ENCODE measurements at places on chromosomes 13 and 19.

- no peaks in the 10 kb centered on the region for H3K27me3 ChIP-seq
- DNase-seq: no peak
- no peak overlapping the region for H3K4me3 ChIP-seq
- no peak overlapping the region for H3K27ac ChIP-seq
- H3K36me3 ChIP-seq: no peaks in the 10 kb centered on the region
Observed at GRCh38 chr19:3145909-3146676, 10.3 kb downstream of the GNA15 start.

GRCh38 chr19:45771311-45771933 is 2.4 kb upstream of the SIX5 start:
- no peak overlapping the region for H3K27ac ChIP-seq
- DNase-seq: no peak
- H3K4me3 ChIP-seq: no peak overlapping the region
- H3K36me3 ChIP-seq: peaks cover 46% of the 10 kb centered on the region
- H3K27me3 ChIP-seq: no peaks in the 10 kb centered on the region

DNA sequence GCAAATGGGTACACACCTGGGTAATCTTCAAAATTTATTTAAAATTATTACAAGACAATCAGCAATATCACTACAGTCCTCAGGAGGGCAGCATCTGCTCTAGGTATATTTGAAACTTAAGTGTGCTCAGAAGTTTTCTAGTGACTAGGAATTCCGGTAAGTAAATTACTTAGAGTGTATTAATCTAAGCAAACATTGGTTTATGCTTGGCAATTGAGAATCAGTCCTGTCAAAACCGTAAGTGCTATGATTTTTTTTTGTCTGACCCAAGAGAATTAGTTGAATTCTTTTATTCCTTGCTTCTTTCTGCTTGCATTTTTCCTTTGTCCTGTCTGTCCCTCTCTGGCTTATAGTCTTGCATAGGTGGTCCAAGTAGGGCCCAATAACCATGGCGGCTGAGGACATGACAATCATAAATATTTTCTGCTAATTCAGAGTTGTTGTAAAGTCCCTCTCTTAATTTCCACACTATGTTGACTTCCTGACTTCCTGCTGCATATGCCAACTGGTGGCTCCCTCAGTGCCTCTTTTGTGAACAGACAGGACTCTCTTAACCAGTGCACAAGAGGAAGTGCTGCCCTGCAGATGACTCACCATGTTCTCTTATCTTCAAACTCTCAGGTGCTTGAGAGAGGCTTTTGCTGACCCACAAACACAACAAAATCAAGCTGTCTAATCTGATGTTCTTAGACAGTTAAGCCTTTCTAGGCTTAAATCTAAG is 82.2 kb downstream of the SLAIN1 start:
- no peak overlapping the region for H3K4me3 ChIP-seq
- H3K4me1 ChIP-seq: no peaks in the 10 kb centered on the region
- no peaks in the 10 kb centered on the region for H3K36me3 ChIP-seq
- DNase-seq: peak; percentile 28
- no peaks in the 10 kb centered on the region for H3K27me3 ChIP-seq

GRCh38 chr13:61695147-61695546 is 279.5 kb upstream of the PCDH20 start:
- no peak overlapping the region for H3K27ac ChIP-seq
- H3K36me3 ChIP-seq: no peaks in the 10 kb centered on the region
- H3K4me3 ChIP-seq: no peak overlapping the region
- DNase-seq: no peak

DNA sequence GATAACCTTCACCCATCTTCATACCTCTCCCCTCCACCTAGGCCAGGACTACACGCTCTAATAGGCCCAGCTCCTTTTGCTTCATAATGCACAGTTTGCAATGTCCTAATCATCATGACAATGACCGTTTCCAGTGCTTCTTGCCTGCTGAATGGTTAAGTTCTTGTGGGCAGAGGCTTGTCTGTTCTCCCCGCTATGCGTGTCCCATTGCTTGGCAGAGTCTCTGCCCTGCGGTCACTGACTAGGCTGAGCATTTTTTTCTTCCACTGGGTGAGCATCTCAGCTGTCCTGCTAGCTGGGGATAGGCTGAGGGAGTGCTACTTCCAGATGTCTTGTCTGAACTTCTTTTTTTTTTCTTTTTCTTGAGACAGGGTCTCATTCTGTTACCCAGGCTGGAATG is 314.7 kb downstream of the UQCRFS1 start:
- H3K4me1 ChIP-seq: no peaks in the 10 kb centered on the region
- H3K4me3 ChIP-seq: no peak overlapping the region
- no peaks in the 10 kb centered on the region for H3K27me3 ChIP-seq
- no peak for DNase-seq
- no peaks in the 10 kb centered on the region for H3K36me3 ChIP-seq

GRCh38 chr13:110358381-110358780 is 51.3 kb downstream of the COL4A2 start:
- peaks cover 56% of the 10 kb centered on the region for H3K36me3 ChIP-seq
- no peaks in the 10 kb centered on the region for H3K27me3 ChIP-seq
- peaks cover 29% of the 10 kb centered on the region for H3K4me1 ChIP-seq
- DNase-seq: no peak
- H3K4me3 ChIP-seq: no peak overlapping the region
- H3K27ac ChIP-seq: no peak overlapping the region

GRCh38 chr19:38815059-38816001 is 2.6 kb upstream of the LGALS4 start:
- H3K27ac ChIP-seq: no peak overlapping the region
- H3K36me3 ChIP-seq: peaks cover 24% of the 10 kb centered on the region
- no peak for DNase-seq
- H3K4me3 ChIP-seq: no peak overlapping the region
